ENCODE measurements at places on chromosomes 13 and 19.

DNA sequence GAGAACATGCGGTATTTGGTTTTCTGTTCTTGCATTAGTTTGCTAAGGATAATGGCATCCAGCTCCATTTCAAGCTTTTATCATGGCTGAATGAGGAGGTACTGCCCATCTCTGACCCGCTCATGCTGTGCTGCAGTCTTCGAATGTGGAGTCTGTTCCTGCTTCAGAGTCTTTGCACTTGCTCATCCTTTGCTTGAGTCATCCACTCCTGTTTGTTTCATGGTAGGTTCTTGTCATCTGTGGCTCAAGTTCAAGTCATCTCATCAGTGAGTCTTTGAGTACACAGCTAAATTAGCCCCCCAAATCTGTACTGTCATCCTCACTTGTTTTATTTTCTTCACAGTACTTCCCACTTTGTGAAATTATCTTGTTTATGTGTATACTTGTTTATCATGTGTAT lies 5.4 kb downstream of the UCHL3 start:
- DNase-seq = no peak

- DNase-seq = no peak
Measured at GRCh38 chr13:78657699-78658629, 991 bp downstream of the OBI1 start.

- DNase-seq = no peak
Measured at GRCh38 chr19:31518216-31519020, 169.2 kb upstream of the TSHZ3 start.

GRCh38 chr13:95325485-95325884 lies 24.2 kb upstream of the ABCC4 start:
- DNase-seq = no peak

DNA sequence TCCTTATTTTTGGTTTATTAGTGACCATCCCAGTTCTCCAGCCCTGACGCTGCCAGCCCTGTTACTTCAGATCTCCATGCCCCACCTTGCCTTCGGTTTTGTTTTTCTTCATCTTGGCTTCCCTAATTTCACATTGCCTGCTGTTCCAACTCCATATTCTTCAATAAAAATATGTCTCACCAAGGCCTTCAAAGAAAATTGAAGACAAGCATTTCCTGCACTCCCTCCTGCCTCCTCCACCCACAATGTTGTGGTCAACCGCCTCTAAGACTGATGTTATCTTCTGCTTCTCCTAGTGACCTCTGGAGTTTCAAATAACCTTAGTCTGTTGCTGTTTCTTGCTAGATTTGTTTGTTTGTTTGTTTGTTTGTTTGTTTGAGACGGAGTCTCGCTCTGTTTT lies 14.6 kb downstream of the PLD3 start:
- no peak for DNase-seq

GRCh38 chr13:66469745-66470144 lies 760.4 kb downstream of the PCDH9 start:
- no peak for DNase-seq

DNA sequence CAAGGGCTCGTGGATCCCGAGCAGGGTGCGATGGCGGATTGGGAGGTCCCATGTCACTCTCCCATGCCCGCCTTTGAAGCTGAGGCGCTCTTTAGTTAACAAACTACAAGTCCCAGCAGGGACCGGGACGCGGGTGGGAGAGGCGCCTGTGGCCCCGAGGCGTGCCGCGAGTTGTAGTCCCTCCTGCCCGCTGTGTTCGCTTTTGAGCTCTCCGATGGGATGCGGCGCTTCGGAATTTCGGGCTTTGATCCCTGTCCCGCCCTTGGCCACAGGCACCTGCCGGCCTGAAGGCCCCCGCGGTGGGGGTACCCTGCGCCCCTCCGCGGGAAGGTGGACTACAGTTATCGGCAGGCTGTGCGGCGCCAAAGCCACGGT lies 11.0 kb downstream of the CYTH2 start:
- no peak for DNase-seq

DNA sequence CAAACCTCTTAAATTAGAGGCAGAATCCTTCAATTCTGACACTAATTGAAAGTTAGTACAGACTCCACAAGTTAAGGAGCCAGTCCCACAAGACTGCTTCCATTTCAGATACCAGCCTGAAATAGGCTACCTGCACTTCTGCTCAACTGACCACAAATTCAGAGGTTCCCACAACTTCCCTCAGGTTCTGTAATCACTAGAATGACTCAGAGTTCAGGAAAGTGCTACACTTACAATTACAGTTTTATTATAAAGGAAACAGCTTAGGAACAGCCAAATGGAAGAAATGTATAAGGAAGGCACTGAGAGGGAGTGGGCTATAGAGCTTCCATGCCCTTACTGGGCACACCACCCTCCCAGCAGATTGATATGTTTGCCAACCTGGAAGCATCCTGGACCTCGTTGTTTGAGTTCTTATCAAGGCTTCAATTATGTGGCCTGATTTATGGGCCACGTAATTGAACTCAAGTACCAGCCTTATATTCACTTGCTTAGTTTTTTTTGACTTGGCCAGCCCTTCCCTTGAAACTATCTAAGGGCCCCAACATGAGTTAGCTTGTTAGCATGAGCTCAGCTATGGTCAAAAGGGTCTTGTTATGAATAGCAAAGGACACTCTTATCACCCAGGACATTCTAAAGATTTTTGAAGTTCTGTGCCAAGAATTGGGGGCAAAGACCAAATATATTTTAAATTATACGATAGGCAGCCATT lies 25.9 kb downstream of the NBEA start:
- DNase-seq = peak; percentile 45

DNA sequence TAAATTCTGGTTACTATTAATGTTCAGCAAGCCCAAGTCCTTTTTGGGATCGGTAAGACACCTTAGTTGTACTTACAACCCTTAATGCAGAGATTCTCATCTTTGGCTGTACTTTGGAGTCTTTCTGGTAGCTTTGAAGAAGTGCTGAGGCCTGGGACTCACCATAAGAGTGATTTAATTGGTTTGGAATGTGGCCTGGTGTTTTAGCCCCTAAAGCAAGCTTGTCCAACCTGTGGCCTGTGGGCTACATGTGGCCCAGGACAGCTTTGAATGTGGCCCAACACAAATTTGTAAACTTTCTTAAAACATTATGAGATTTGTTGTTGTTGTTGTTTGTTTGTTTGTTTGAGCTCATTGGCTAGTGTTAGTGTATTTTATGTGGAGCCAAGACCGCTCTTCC lies 215.3 kb downstream of the ZIC5 start:
- DNase-seq = no peak

- no peak for DNase-seq
Measured at GRCh38 chr19:49331616-49332055, 3.6 kb upstream of the CD37 start.

Data from NCI-H1092 (cell line).